ENCODE measurements at places on chromosomes 3 and 15.

GRCh38 chr15:96867992-96868391, 537.5 kb downstream of the NR2F2 start:
- no peak for DNase-seq

DNA sequence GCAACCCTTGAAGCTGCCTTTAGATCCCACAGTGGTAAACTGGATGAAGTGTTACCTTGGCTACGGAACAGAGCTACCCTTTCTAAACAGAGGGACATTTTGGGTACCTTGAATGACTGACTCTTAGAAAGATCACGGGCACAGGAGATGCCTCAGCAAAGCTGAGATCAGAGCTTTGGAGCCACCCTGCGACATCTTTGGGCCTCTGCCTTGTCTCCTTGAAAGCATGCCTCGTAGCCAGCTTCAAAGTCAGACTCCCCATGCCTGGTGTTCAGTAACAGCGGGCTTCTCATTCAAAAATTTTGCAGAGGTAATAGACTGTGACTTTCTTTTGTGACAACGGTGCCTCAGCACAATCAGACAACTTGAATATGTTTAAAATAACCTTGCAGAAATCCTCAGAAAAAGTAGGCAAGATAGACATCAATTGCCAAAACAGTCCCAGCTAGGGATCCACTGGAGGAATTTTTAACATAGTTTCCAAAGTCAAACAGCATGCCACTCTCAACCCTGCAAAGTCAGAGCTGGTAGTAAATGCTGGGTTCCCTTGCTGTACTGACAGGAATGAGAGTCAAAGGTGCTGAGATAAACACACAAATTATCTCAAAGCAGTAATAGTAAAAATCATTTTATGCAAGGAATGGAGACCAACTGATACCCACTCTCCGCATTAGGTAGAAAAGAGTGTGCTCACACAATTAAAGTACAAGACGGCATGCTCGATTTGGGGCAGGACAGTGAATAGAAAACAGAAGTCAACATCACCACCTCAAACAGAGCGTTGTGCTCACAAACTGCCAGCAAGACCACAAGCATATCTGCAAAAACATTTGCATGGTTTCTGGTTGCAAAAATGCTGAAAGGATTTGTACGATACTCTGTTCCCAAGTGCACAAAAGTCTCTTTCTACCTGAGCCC, 82.1 kb downstream of the MYO1E start:
- no peak for DNase-seq

GRCh38 chr3:5212628-5213573, 25.4 kb downstream of the EDEM1 start:
- DNase-seq = no peak

GRCh38 chr3:109944836-109945235, 607.5 kb upstream of the DPPA4 start:
- DNase-seq = no peak

- no peak for DNase-seq
Measured at GRCh38 chr15:29134239-29134638, 135.4 kb downstream of the NSMCE3 start.

DNA sequence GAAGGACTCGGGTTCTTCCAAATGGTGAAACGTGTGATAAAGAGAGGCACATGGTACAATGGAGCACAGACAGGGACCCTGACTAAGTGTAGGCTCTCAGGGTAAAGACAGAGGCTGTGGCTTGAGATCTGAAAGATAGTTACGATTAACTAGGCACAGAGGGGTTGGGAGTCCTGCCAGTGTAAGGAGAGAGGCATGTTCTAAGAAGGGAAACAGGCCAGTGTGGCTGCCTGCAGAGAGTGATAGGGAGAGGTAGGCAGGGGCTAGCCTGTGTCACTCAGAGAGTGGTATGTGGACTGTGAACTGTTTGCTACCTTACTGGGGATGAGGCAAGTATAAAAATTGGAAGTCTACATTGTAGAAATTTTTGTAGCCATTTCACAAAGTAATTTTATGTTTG, 109.5 kb downstream of the PEX5L start:
- no peak for DNase-seq

DNA sequence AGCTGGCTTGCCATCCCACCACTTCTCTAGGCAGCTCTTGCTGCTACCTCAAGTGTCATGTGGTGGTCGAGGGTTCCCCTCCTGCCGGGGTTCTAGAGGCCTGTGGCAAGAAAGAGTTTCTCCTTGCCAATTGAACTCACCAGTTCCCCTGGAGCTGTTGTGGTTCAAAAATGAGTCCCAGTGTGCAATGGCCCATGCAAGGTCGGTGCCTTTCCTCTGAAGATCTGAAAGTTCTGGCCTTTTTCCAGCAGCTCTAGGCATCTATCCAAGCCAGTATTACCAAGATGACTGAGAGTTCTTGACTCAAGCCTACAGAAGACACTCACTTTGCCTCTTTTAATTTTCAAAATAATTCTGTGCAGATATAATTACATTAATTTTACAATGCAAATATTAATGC, 163.6 kb downstream of the KCNMB2 start:
- no peak for DNase-seq

- no peak for DNase-seq
Measured at GRCh38 chr3:147493666-147494065, 84.5 kb downstream of the ZIC1 start.

- DNase-seq = no peak
Measured at GRCh38 chr3:98779541-98780335, 16.6 kb downstream of the ST3GAL6 start.

GRCh38 chr3:156892701-156893100, 66.5 kb downstream of the LEKR1 start:
- DNase-seq = peak; percentile 2

GRCh38 chr3:132726341-132726823, 4.2 kb upstream of the NPHP3 start:
- DNase-seq = no peak

GRCh38 chr15:88894819-88895767, at the start of gene HAPLN3:
HAPLN3 (minus strand) TSS chr15:88895544; CDS start chr15:88887298, 8,246 bp downstream.
- no peak for DNase-seq

DNA sequence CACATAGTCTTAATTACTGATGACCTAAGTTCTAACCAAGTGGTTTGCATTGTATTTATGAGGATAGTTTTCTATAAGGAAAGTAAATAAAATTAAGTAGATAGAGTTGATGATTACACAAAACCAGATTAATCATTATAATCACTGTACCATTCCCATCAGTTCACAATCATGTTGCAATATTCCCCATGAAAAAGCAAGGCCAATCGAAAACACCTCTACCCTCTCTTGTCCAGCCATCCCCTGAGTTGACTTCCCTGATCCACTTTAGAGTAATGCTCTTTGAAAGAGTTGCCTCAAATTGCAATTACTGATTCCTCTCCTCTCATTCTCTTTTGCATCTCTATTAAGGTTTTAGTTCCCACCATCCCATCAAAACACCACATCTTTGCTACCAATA, 21.0 kb downstream of the BCHE start:
- no peak for DNase-seq

GRCh38 chr3:146161663-146162002, 649 bp upstream of the PLOD2 start:
- no peak for DNase-seq

- peak; percentile 78 for DNase-seq
Measured at GRCh38 chr15:43329960-43330779, at the start of gene LCMT2. LCMT2 (minus strand) TSS chr15:43330573; CDS start chr15:43330489, 84 bp downstream.

- DNase-seq = no peak
Measured at GRCh38 chr15:97691799-97692198, 268.7 kb upstream of the ARRDC4 start.

DNA sequence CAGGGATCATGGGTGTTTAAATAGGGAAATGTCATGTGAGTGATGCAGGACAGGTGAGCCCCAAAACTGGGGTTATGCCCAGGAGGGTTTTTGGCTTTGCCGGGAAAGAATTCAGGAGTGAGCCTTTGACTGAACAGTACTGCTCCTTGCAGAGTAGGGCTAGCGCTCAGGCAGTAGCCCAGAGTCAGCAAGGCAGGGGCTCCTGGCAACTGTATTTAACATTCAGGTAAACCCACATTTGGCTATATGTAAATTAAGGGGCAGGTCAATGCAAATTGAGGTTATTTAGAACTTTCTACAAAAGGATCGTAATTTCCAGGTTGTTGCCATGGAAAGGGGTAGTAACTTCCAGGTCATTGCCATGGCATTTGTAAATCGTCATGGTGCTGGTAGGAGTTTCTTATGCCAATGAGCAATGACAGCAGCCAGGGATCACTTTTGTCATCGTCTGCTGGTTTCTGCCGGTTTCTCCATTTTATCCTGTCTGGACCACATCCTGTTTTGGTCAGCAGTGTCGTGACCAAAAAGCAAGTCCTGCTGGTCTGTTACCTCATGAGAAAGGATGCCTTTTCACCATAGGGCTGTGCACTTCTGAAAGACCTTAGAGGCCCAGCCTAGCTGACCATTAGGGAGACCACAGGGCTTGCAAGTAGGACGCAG, 24.3 kb downstream of the MTHFS start:
- DNase-seq = no peak

Measured in skeletal muscle cell (primary cell).